ENCODE measurements at places on chromosomes 13 and 19.

DNA sequence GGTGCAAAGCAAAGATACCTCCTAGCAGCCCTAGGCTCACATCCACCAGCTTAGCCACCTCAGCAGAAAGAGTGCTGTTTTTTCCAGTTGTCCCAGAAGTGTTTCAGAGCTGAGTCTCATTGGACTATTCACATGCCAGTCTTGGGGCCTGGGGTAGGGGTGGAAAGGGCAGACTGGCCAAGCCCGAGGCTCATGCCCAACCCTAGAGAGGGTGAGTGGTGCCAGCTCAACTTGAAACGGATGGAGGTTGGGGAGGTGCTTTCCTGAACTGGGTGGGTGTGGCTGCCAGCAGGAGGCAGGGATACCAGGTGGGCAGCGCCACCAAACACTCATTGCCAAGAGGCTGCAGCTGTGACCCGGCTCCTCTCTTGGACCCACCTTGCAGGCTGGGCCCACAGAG is 116.9 kb downstream of the DPF1 start:
- no peak for DNase-seq

- DNase-seq, result no peak
Observed at GRCh38 chr13:112702341-112702985, 12.6 kb downstream of the ATP11A start.

DNA sequence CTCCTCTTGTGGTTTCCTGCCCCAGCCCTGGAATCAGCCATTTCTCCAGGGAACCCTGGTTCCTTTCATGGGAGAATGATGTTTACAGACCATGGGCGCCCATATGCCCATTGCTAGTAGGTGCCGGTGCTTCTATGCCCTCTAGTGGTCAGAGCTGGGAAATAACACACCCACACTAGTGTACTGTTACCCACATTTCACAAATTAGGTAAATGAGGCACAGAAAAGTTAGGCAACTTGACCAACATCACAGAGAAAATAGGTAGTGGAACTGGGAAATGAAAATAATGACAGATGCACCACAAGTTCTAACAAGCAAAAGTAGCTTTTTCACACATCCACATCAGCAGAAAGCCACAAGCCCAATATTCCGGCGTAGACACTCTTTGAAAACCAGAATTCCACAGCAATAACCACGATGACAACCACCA is 1.3 kb upstream of the CEACAM3 start:
- peak; percentile 35 for DNase-seq

GRCh38 chr13:110421696-110422385 is 114.8 kb downstream of the COL4A2 start:
- DNase-seq, result no peak

DNA sequence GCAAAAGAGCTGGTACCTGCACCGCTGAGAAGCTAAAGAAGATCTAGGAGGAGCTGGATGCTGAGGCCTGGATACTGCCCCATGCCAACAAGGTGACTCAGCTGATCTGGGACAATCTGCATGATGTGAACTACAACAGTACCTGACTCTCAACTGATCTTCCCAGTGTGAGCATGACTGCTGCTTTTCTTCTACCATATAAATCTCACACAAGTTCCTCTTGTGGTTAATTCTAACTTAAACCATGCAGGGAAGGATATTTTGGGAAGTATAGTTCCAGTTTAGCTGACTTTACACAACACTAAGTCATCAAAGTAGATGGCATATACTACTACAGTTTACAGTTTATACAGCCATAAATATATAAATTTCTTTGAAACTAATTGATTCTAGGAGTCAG is 91.9 kb downstream of the SLAIN1 start:
- no peak for DNase-seq

DNA sequence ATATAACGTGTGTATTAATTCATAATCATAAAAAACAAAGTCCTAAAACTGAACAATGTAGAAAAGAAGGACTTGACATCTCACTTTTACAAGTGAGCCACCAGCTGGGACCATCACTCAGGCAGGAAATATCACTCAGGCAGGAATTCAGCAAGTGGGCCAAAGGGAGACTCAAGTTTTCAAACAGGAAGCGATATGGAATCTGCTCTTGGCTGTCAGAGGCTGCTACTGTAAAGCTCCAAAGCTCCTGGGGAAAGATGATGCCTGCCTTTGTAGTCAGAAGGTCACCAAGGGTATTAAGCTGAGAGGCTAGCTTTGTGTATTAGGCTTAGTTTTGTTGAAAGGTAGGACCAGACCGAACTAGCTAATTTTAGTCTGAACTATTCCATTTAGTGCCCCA is 5.5 kb upstream of the AKAP11 start:
- DNase-seq, result no peak

DNA sequence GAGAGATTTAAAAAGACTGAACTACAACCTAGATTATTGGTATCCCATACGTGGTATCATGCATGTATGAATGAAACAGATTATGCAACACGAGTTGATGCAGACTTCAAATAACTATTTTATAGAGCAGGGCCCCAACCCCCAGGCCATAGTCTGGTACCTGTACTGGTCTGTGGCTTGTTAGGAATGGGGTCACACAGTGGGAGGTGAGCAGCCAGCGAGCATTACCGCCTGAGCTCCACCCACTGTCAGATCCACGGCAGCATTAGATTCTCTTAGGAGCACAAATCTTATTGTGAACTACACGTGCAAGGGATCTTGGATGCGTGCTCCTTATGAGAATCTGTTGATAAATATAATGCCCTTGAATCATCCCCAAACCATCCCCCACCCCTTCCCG is 320.2 kb downstream of the TBC1D4 start:
- no peak for DNase-seq

DNA sequence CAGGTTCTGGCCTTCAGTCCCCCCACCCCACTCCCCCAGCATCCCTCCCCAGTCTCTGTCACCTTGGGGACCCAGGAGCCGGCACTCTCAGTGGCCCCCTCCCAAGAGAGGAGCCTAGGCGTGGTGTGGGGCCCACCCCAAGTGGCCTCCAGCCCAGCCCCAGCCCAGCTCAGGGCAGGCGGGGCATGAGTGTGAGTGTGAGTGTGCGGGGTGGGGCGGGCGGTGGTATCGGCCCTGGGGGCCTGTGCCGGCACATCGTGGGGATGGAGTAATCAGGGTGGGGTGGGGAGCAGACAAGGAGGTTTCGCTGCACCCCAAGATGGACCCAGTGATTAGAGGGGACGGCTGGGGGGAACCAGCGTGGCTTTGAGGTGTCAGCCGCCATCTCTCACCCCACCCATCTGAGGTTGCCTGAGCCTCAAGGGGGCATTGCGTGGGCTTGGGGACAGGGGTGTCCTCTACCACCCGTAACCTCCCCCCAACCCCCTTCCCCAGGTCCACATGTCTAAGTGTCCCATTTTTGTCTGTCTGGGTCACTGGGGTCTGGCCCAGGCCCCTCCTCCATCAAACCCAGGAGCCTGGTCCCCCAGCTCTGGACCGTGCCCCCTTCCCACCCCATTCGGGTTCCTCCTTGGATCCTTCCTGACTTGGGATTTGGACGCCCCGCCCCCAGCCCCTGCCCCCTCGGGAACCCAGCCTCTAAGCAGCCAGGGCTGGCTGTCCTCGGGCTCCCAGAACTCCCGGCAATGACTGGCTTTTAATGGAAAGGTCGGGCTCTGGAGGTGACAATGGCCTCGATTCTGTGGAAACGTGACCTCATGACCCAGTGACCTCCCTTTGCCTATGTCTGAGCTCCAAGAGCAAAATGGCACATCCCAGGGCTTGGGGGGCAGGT is 6.9 kb upstream of the SULT2B1 start:
- no peak for DNase-seq

DNA sequence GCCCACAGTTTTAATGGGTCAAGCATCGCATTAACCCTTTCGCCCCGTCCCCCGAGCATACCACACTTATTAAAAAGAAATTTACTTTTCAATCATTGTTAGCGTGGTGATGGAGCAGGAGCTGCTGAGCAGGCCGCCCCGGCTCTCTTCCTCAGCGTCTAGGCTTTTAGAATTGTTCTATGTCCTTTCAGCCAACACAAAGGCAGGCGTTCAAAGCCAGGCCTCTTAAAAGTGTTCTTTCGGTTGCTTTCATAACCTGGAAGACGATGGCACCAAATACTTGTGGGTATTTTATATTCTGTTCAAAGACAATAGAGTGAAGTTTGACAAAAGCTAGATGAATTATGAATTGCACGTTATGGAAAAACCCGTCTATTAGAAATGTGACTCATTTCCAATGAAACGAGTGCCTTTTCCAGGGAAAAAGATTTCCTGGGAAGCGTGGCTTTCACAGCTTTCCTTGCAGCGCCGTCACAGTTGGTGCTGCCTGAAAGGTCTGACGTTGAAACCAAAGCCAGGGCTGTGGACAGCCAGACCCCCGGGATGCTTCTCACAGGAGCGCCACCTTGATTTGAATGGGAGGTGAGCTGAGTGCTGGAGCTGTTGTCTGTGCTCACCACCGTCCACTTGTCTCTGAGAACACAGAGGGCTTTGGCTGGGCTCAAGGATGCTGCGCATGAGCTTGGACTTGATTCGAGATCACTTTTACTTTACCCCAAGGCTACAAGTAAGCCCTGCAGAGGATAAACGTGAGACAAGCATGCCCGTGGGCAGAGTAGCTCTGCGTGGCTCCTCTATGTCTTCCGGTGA is 78.8 kb downstream of the SOX1 start:
- DNase-seq, result no peak

DNA sequence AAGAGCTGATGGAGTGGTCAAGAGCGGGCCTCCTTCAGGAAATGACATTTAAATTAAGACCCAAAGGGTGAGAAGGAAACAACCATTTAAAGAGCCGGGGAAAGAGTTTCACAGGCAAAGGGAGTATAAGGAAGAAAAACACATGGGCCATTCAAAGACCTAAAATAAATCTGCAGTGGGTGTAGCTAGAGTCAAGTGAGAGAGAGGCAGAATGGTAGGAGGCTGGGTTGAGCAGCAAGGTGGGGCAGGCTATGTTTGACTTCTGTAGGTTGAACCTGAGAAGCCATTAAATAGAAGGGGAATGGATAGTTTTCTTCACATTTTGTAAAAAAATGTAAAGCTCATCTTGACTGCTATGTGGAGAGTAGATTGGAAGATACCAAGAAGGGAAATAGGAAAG is 183.8 kb downstream of the LACC1 start:
- DNase-seq, result no peak

DNA sequence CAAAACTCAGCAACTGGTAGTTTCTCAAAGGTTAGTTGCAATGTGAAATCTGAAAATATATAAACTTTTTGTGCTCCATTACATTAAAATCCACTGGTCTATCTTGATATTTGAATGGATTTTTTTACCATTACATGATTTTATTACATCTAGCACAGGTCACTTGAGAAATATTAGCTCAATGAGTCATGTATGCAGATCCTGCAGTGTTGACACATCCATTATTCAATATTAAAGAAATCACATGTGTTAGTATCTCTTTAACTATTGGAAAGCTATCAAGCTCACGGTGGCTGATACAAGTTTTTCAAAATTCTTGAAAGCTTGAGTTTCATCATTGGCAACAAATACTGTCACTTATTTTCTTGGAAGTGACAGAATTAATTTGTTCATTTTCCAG is 373.9 kb upstream of the TSHZ3 start:
- DNase-seq, result no peak

DNA sequence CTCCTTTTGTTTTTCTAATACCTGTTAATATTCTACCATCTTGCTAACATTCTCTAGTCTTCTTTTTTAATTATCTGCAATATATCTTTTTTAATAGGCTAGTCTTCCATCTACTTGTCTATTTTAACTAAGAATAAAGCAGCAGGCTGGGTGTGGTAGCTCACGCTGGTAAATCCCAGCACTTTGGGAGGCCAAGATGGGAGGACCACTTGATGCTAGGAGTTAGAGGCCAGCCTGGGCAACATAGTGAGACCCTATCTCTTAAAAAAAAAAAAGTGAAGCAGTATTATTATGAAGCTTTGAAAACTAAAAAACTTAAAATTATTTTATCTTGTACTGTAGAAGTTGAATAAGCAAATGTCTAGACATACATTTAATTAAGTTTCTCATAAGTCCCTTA is 3.3 kb downstream of the UTP14C start:
- DNase-seq, result no peak

GRCh38 chr13:91058066-91058465 is 289.4 kb upstream of the MIR17HG start:
- no peak for DNase-seq

DNA sequence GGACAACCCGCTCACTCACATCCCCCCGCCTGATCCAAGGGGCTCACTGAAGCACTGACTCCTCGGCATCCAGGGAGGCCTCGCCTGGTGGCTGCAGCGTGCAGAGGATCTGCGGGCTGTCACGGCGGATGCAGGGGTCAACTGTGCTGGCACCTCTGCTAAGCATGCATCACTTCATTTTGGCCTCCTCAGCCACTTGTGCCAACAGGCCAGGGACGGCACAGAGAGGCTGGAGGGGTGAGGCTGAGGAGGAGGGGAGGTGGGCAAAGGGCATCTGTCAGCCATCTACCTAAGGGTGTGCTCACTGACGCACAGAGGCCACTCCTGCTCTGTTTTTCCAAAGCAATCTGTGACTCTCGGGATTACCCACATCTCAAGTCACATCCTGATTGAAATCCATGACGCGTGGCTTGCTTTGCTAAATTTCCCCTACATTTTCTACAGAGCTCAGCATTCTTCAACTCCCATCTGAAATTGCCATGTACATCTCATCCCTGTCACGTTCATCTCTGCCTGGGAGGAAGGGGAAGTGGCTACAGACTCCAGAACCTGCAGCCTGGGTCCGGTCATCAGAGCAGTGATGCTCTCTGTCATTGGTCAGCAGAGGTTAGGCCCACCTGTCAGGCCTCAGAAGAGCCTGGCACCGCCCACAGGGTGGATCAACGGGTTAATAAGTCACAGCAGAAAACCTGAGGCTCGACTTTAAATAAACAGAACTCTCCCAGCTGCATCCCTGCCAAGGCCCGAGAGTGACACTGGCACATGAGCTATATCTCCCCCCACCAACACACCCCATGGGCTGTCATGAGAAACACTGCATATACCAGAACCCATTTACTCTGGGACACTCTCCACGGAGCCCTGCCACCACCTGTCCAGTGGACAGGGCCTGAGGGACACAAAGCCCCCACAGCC is 17.6 kb downstream of the ELL start:
- DNase-seq, result no peak

- DNase-seq, result no peak
Observed at GRCh38 chr13:47334173-47334572, 437.3 kb upstream of the HTR2A start.

- no peak for DNase-seq
Observed at GRCh38 chr19:46859637-46860124, 1.1 kb upstream of the ARHGAP35 start.

- DNase-seq, result no peak
Observed at GRCh38 chr19:18264137-18264854, 10.0 kb downstream of the IQCN start.

GRCh38 chr19:38386971-38387549 is 774 bp downstream of the GGN start:
- no peak for DNase-seq

GRCh38 chr13:48858122-48858902 is 117.4 kb upstream of the FNDC3A start:
- no peak for DNase-seq

All from stimulated activated CD4-positive, alpha-beta T cell treated with anti-CD3 and anti-CD28 coated beads, TNF-alpha, amount 100 ng/mL, for 4 hours (primary cell).